ENCODE measurements at places on chromosomes 13 and 19. TPM values are rescaled to one million over a fixed set of nuclear protein-coding genes. Genes with fewer than 3 reads are reported as not detected.

CGB7 gene
- total RNA-seq = 5.5 TPM

NTN5 gene
- total RNA-seq = not detected

LSM14A gene
- total RNA-seq = 106 TPM

CLEC17A gene
- not detected for total RNA-seq

LILRA1 gene
- total RNA-seq = not detected

SYDE1 gene
- 47.0 TPM for total RNA-seq

VSTM1 gene
- not detected for total RNA-seq

SPACA4 gene
- not detected for total RNA-seq

MAST1 gene
- total RNA-seq = 0.88 TPM

SH2D3A gene
- 45.8 TPM for total RNA-seq

LGI4 gene
- not detected for total RNA-seq

MEF2B gene
- total RNA-seq = 0.13 TPM

OR10H1 gene
- total RNA-seq = not detected

CATSPERD gene
- total RNA-seq = not detected

LHB gene
- total RNA-seq = 8.2 TPM

TMEM38A gene
- 2.2 TPM for total RNA-seq

PNMA8A gene
- total RNA-seq = 11.8 TPM

OR1M1 gene
- total RNA-seq = not detected

GRIN2D gene
- 0.63 TPM for total RNA-seq

LRRC4B gene
- 9.3 TPM for total RNA-seq

FFAR3 gene
- not detected for total RNA-seq

HNRNPL gene
- 192 TPM for total RNA-seq

ZIM2 gene
- 0.07 TPM for total RNA-seq

TEX26 gene
- not detected for total RNA-seq

KL gene
- total RNA-seq = 2.4 TPM
